Stimulated activated CD8-positive, alpha-beta memory T cell treated with anti-CD3 and anti-CD28 coated beads, Interleukin-4, amount 100 ng/mL, for 1 hour (primary cell): ENCODE measurements at places on chromosomes 5 and 9.

DNA sequence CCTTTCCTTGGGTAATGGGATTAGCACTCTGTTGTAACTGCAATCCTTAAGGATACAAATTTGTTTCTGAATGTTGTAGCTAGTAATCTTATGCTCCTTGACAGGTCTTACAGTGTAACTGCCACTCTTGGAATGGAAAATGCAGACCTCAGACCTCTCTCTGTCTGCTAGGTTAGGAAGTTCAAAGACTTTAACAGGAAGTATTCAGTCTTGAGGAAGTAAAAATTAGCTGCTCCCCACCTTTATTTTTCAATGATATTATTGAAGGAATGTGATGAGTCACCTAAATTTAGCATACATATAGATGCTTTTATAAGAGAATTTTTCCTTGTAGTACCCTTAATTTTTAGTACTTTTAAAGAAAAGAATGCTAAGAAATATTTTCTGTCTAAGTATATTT, 71.5 kb downstream of the PAM start:
- no peak for DNase-seq

DNA sequence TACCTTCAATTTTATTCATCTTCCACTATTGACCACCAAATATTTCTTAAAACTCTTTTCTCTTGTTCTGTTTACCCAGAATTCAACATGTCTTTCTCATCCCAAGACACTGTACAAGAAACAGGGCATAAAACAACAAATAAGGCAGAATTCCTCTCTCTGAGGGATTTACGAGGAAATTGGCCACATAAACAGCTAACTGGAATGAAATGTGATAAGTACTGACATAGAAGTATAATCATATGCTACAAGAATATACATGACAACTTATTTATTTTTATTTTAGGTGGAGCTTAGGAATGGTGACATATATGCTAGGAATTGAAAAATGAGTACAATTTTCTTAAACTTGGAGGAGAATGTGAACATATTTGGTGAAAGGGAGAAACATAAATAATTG, 48.8 kb upstream of the FBN2 start:
- no peak for DNase-seq

DNA sequence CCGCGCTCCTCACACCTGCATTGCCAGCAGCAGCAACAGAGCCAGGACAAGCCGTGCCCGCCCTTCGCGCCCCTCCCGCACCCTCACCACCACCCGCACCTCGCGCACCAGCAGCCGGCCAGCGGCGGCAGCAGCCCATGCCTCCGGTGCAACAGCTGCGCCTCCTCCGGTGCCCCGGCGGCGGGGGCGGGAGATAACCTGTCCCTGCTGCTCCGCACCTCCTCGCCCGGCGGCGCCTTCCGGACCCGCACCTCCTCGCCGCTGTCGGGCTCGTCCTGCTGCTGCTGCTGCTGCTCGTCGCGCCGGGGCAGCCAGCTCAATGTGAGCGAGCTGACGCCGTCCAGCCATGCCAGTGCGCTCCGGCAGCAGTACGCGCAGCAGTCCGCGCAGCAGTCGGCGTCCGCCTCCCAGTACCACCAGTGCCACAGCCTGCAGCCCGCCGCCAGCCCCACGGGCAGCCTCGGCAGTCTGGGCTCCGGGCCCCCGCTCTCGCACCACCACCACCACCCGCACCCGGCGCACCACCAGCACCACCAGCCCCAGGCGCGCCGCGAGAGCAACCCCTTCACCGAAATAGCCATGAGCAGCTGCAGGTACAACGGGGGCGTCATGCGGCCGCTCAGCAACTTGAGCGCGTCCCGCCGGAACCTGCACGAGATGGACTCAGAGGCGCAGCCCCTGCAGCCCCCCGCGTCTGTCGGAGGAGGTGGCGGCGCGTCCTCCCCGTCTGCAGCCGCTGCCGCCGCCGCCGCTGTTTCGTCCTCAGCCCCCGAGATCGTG, 517 bp downstream of the KCNN2 start:
- DNase-seq = no peak

DNA sequence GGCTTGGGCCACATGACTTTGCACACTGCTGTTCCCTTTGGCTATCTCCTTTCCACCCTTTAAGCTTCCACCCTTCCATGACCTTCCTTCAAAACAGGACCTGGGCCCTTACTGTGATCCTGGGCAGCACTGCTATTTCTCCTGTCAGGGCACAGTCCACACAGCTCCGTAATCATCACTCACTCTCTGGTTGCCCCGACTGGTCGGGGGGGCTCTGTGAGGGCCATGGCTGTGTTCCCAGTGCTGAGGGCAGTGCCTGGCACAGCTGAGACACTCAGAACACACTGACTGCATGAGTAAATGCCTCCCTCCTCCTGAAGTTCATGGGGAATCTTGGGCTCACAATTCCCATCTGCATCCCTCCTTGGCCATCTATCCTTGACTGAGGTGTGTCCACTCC, 12.2 kb downstream of the TRAF1 start:
- no peak for DNase-seq

GRCh38 chr5:149464796-149465489, 85.9 kb upstream of the IL17B start:
- DNase-seq = no peak
